ENCODE measurements at places on chromosomes 1 and 21.

- no peak for DNase-seq
These were observed 6.2 kb downstream of the FH start for GRCh38 chr1:241513378-241513777.

DNA sequence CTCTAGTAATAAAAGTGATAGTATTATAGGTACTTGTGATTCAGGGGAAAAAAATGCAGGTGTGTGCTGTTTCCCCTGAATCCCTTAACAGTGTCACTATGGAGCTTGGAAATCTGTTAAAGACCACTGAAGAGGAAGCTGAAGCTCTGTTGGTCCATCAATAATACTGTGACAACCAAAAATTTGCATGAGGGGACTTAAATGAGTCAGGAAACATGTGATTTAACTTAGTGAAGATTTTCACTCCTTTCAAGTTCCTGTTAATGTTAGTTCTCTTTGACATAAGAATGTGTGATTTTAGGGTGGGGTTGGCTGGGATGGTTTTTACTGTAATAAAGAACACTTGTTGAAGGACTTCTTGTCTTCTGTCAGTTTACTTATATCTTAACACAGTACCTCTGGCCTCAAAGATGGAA, 32.0 kb downstream of the VANGL2 start:
- DNase-seq: no peak

- no peak for DNase-seq
These were observed 35.7 kb downstream of the PTGFR start for GRCh38 chr1:78526496-78526895.

DNA sequence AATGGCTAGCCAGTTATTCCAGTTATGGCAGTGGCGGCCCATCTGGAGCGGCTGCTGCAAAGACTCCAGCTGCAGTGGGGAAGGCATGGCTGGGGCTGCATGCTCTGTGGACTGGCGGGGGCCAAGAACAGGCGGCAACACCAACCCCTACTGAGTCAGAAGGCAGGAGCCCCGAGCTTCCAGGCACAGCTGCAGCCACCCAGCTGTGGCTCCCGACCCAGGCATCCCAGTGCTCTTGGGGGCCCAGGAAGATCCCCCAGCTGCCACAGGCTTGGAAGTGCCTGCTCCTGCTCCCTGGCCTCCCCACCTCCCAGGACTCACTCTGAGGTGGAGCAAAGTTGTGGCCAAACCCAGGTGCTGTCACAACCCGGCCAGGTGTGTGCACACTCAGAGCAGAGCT, 317.0 kb upstream of the RRP15 start:
- no peak for DNase-seq

DNA sequence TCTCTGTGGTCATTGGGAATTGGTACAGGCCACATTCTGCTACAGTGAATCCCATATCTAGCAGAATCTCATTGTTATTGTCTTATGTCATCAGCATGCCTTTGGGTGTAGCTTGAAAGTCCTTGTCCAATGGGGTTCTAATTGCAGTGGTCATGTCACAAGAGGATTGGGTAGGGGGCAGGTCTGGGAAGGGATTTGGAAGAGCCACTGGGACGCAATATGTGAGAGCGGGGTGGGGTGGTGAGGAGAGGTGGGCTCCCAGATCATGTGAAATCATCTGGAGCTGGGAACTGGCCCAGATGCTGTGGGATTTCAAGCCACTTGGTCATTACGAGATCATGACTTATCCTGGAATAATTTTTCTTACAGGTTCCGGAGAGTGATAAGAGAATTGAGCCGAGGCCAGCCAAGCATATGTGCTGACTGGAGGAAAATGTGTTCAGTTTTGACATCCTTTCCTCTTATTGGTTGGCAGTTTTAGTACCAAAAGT, 16.3 kb downstream of the CNIH3 start:
- DNase-seq: no peak

DNA sequence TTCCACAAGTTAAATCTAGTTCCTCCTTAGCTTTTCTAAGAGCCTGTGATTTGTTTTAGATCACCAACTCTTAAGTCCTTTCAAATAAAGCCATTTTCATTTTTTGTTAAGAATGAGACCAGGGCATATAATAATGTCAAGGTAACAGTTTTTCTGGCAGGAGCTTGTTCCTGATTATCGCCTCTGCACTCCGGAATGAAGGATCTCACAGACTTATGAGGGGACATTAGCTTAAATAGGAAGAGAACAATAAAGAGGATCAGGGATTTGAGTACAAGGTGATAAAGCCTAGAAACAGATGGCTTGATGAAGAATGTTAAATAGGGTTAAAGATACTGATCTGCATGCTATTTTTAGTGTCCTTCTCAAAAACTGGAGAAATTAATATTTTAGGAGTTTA, 13.6 kb upstream of the OTUD7B start:
- no peak for DNase-seq

DNA sequence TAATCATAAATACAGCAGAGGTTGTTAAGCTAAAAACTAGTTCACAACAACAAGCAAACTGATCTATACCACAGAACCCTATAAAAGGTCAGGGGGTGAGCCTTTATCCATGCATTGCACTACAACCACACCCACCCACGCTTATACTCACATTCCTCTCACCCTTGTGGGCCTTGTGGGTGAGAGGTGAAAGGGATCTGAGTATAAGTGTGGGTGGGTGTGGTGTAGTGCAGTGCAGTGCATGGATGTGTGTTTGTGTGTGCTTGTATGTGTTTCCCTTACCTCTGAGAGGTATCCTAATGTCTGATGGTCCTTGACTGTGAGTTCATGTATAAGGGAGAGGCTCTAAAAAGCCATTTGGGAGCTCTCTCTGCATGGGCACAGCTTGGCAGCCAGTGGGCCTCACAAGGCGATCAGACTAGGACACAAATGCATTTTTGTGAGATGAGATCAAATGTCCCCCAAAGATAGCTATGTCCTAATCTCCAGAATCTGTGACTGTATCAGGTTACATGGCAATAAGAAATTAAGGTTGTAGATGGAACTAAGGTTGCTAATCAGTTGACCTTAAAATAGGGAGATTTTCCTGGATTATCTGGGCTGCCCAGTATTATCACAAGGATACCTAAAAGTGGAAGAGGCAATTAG, 95.5 kb upstream of the DPT start:
- no peak for DNase-seq

GRCh38 chr1:92186081-92186480, 31.6 kb upstream of the C1orf146 start:
- no peak for DNase-seq

DNA sequence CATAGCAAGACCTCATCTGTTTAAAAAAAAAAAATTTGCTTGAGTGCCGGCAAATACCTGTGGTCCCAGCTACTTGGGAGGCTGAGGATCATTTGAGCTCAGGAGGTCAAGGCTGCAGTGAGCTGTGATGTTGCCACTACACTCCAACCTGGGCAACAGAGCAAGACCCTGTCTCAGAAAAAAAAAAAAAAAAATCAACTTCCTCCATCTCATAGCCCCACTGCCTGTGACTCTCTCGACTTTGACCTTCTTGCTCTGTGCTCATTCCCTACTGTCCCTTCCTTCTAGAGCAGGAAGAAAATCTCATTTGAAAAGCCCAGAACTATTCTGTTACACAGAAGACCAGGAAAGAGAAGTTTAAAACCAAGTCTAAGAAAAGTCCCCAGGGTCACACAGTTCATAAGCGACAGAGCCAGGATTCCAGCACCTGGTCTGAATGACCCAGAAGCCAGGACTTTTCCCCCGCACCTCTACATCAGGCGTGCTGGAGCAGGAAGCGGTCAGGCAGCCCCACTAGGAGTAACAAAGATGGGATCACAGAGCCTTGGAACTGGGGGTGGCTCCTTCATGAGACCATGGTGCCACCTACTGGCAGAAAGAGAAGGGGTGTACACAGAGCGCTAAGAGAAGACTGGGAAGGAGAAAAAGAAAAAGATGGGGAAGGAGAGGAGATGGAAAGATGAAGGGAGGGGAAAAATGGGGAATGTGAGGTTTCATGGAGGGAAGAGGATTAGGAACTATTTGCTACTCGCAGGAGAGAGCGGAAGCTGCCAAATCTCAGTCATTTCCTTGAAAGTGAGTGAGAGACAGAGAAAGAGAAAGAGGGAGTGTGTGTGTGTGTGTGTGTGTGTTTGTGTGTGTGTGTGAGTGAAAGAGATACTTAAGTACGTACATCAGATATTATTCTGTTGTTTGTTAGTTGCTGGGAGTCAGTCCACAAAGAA, 3.1 kb upstream of the P3R3URF start:
- DNase-seq: peak; percentile 53

DNA sequence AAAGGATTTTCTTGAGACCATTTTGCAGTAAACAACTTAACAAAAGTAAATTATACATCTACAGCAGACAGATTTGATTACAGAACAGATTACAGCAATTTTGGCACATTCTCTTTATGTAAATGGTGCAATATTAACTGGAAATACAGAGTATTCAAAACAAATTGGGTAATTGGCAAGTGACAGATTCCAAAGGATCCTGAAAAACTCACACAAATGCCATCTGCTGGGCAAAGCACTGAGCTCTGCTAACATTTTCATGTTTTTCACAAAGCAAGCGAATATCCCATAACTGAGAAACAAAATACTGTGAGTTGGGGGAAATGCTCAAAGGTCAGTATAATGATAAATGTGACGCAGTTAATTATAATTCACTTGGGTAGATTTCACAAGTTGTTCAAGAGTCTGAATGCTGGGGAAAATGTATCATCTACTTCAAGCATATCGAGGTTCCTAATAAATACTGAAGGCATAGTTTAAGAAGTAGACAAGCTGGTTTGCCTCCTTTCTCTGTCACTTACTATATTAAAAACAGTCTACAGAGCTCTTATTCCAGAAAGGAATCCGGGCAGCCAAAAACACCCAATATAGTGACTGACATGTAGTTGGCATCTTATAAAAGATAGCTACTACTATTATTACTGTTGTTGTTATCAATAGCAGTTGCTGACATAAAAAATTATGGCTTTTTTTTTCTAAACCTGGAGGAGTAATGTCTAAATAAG, 75.8 kb upstream of the SDC3 start:
- no peak for DNase-seq

DNA sequence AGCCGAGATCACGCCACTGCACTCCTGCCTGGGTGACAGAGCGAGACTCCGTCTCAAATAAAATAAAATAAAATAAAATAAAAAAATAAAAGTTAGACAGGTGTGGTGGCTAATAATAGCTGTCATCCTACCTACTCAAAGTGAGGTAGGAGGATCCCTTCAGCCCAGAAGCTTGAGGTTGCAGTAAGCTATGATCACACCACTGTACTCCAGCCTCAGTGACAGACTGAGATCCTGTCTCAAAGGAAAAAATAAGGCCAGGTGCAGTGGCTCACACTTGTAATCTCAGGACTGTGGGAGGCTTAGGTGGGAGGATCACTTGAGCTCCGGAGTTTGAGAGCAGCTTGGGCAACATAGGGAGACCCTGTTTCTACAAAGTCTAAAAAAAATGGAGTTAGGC, 18.0 kb downstream of the NOL9 start:
- no peak for DNase-seq

GRCh38 chr21:41768437-41769042, 1.7 kb upstream of the RIPK4 start:
- DNase-seq: no peak

GRCh38 chr1:28976248-28976647, 61.9 kb downstream of the EPB41 start:
- no peak for DNase-seq
